ENCODE measurements at places on chromosomes 16 and 17.

GRCh38 chr17:29176558-29177351 lies 3.4 kb downstream of the MYO18A start:
- peak; percentile 42 for DNase-seq

GRCh38 chr17:43864161-43864984 lies 17.4 kb downstream of the CD300LG start:
- no peak for DNase-seq

GRCh38 chr16:49456763-49457162 lies 83.2 kb downstream of the C16orf78 start:
- no peak for DNase-seq

- no peak for DNase-seq
These were observed 18.3 kb downstream of the C16orf54 start for GRCh38 chr16:29727452-29727851.

GRCh38 chr17:34081269-34081668 lies 173.8 kb upstream of the CCL2 start:
- DNase-seq = no peak

DNA sequence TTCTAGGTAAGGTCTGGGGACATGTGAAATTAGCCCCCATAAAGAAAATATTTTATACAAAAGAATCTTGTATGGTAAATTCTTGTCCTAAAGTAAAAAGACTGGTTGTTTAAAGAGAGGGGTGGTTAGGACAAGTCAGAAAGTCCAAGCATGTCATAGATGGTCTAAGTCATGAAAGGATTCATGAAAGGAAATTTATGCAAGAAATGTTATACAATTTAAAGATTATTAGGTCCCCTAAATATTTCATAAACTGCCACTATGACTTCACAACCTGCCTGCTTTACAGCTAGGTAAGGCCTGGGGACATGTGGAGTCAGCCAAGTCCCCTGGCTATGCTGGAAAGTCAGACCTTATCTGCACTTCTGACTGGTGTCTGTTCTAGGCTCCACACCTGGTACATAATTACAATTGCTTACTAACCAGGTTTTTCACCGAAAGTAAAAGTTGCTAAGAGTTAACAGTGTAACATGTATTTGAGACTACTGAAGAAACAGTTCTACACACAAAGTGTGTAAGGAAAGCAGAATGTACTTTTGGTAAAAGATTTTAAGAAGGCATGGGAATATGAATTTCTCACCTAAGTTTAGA lies 17.0 kb downstream of the N4BP1 start:
- no peak for DNase-seq

GRCh38 chr17:82838386-82839063 lies 1.3 kb downstream of the ZNF750 start:
- no peak for DNase-seq

DNA sequence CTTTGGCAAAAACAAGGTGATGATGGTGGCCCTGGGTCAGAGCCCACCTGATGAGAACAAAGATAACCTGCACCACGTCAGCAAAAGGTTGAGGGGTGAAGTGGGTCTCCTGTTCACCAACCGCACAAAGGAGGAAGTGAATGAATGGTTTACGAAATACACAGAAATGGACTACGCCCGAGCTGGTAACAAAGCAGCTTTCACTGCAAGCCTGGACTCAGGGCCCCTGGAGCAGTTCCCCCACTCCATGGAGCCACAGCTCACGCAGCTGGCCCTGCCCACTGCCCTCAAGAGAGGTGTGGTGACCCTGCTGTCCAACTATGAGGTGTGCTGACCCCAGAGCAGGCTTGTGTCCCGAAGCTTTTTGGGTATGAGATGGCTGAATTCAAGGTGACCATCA lies 29.7 kb upstream of the DLX4 start:
- no peak for DNase-seq

DNA sequence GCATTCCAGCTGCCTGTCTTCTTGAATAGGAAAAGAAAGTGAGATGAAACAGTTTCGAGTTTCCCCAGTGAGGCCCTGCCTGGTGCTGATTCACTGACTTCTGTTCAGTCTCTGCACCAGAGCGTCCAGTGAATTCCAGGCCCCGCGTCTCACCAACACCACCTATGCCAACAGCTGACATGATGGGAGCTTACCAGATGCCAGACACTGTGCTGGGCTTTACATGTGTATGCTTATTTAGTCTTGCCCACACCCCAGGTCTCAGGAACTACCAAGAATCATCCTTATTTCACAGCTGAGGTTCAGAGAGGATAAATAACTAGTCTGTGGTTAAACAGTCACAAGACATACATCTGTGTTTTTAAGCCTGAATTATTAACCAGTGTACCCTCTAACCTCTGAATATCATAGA lies 29.1 kb upstream of the IRX6 start:
- DNase-seq = no peak

DNA sequence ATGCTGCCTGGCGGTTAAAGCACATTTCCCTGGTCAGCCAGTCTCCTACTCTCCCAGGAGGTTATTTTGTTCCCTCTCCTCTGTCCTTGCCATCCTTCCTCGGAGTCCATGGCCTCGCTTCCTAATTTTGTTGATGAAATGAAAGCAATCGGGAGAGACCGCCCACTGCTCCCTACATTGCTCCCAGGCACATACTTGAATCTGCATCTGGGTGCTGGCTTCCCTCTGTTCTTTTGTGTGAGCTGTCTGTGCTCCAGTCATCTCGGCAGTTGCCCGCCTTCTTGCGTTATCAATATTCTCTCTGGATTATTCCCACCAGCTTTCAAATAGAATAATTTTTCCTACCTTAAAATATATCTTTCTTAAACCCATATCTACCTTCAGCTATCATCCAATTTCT lies 11.1 kb downstream of the KRT23 start:
- DNase-seq = no peak

- no peak for DNase-seq
These were observed 30.4 kb downstream of the KDM8 start for GRCh38 chr16:27233731-27234130.

- DNase-seq = no peak
These were observed 131.0 kb downstream of the AATF start for GRCh38 chr17:37079735-37080134.

GRCh38 chr16:57146040-57146647 lies 39.7 kb downstream of the PSME3IP1 start:
- DNase-seq = no peak

DNA sequence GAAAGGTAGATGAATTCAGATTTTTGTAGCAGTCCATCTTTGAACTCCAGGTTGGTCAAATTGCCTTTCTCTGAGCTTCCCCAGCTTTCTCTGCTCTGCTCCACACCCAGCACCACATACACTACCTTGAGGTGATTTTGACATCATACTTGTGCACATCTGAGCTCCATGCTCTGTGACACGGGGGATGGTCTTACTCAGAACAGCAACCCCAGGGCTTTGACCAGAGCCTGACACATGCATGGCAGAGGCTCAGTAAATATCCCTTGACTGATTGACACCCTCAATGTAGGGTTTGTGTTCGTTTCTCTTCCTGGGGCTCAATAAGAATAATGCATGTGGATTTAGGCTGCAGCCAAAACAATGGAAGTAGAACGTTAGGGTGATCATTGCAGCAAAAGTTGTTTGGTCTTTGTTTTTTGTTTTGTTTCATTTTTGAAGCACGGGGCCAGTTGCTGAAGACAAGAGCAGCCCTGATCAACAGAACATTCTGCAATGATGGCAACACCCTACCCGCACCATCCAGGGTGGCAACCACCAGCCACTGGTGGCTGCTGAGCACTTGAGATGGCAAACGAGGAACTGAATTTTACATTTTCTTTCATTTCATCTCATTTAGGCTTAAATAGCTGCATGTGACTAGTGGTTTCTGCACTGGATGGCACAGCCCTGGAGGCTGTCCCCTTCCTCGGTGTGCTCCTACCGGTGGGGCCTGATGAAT lies 224.8 kb upstream of the TNRC6C start:
- no peak for DNase-seq

DNA sequence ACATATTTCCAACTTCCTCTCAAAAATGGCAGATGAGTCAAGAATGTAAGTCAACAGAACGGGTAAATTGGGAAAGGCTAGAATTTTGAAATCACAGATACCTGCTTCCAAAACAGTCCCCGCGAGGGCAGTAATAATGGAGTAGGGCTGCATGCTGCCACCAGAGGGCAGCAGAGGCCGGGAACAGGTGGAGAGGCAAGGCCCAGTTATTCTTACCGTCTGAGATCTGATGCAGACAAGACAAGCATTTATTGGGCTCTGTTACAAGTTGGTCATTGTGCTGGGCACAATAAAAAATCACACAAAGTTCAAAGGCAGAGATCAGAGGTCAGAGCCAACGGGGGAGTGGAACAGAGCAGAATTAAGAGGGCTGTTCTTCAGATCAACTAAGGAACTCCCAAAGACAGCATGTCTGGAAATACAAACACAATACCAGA lies 8.8 kb upstream of the MLKL start:
- peak; percentile 71 for DNase-seq

GRCh38 chr17:38702916-38703741 lies 1.9 kb upstream of the MLLT6 start:
- no peak for DNase-seq

GRCh38 chr16:51113236-51114125 lies 37.6 kb downstream of the SALL1 start:
- no peak for DNase-seq

DNA sequence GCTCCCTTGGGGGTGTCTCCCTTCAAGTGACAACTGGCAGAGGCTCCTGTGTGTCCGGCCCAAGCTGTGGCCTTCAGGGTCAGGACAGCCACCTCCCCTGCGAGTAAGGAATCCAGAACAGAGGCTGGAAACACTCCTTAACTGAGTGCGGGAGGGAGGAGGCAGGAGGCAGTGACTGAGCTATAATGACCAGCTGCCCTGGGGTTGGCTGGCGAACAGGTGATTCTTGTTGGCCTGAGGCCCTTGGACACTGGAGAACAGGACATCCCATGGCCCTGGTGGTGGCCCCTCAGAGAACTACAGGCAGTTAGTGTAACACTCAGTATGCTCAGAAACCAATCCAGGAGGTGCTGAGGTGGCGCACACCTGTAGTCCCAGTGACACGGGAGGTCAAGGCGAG lies 9.4 kb upstream of the SNAI3 start:
- no peak for DNase-seq

DNA sequence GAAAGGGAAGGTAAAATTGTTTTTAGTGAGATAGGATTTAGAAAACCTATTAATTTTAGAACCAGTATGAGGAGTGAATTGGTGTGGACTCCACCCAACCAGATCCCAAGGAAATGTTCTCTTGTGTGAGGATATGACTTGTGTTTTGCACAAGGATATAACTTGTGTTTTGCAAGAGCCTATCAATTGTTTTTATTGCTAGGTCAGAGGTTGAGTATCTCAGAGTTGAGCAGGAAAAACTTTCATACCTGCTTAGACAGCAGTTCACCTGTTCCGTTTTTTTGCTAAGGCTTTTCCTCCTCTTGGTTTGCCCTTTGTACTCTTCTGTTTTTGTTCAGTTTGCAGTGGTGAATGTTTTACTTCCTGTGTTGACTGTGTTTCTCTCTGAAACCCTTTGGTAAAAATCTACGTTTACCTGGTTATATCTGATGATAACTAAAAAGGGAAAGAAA lies 5.1 kb downstream of the NBR1 start:
- DNase-seq = no peak

GRCh38 chr16:70267516-70267915 lies 15.8 kb upstream of the EXOSC6 start:
- DNase-seq = no peak
